ENCODE measurements at places on chromosomes 12 and 14.

DNA sequence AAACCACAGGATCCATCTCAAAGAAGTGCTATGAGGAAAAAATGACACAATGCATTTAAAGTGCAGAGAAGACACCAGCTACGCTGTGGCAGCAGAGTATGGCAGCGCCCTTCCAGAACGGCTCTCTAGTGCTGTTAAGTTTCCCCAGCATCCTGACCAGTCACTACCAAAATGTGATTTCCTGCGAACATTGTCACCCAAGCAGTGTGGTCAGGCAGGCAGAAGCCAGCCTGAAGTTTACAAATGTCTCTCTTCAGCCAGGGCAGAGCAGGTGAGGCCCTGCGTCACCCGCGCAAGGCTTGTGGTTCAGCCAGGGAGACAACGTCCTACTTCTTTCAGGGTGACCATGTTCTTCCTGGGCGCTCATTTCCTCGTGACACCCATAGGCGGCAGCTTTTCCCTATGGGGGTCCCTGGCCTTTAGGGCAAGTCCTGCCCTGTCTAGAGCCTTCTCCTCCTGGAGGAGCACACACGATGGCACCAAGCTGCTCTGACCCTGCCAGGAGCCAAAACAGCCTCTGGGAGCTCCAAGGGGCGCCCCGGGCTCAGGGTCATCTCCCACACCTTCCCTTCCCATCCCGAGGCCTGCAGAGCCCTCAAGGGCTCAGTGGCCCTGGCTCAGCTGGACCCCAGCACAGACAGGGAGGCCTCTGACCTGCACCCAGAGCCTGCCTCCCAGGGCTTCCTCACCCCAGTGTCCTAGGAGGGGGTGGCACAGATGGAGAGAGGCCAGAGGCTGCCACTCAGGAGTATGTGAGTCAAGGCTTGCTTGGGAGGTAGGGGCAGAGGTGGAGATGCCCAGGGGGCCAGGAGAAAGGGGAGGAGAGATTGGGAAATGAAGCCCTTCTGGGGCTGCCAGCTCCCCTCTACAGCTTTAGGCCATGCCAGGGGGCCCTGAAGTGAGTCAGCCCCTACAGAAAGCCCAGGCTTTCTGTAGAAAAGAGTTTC, 41.9 kb downstream of the PSMA6 start:
- peak; percentile 23 for DNase-seq

GRCh38 chr14:72682188-72682587, 211.7 kb downstream of the DPF3 start:
- DNase-seq = no peak

DNA sequence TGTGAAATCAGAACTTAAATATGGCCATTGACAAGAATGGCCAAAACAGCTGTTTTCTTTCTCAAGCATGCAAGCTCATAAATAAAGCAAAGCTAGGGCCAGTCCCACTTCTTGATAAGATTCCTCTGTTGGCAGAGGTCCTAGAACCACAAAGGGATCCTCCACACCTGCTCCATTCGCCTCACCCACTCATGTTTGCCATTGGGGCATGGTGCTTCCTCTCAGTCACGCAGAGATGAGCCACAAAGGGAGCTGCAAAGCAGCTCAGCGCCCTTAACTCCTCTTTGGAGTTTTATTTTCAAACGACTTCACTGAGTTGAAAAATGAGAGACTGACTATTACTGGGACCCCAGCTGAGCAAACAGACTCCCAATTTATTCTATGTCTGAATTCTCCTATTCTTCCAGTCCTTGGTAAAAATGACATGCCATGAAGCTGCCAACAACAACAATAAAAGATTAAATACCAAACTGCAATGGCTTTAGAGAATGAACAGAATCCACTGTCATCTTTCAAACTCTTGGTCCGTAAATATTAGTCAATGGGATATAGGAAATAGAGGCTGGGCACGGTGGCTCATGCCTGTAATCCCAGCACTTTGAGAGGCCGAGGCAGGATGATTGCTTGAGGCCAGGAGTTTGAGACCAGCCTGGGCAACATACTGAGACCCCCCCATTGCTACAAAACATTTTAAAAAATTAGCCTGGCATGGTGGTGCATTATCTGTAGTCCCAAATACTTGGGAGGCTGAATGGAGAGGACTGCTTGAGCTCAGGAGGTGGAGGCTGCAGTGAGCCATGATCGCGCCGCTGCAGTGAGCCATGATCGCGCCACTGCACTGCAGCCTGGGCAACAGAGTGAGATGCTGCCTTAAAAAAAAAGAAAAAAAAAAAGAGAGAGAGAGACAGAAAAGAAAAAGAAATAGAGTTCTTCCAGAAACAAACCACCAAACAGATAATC, 16.4 kb downstream of the MANSC1 start:
- no peak for DNase-seq

- peak; percentile 49 for DNase-seq
These were observed at the start of gene PITPNM2 for GRCh38 chr12:123150744-123151456. Gene PITPNM2, minus strand, starts transcription at chr12:123151090. Its CDS starts 116,500 bp downstream, at chr12:123034590.

DNA sequence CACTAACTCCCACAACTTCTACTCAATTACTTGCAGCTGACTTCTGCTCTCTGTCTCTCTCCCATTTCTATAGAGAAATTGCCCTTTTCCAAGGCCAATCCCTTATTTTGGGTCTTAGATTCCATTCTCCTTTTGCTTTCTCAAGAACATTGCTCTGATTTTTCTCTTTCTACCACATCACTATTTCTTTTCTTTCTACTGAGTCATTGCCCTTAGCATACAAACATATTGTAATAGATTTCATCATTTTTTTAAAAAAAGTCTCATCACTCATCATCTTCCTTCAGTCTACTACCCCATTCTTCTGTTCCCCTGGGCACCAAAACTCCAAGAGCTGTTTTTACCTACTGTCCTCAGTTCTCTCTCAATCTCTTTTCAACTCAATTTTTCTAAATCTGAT, 4.4 kb upstream of the KCNA1 start:
- no peak for DNase-seq

GRCh38 chr14:21070610-21071224, 613 bp downstream of the ARHGEF40 start:
- DNase-seq = no peak

DNA sequence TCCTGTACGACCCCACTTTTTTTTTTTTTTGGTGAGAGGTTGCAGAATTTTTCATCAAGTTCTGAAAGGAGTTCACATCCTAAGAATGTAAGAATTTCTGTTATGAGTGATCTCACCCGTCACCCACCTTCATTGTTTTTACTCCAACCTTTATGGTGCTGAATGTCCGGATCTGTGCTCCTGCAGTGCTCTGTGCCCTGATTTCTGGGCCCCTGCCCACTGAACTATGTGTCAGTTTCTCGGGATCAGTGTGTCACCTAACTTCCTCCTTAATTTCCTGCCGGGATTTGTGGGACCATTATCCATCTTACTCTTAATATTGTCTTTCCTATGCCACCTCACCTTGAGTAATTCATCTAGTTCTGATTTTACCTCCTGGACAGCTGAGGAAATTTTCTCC, 11.6 kb downstream of the RASSF8 start:
- DNase-seq = no peak

DNA sequence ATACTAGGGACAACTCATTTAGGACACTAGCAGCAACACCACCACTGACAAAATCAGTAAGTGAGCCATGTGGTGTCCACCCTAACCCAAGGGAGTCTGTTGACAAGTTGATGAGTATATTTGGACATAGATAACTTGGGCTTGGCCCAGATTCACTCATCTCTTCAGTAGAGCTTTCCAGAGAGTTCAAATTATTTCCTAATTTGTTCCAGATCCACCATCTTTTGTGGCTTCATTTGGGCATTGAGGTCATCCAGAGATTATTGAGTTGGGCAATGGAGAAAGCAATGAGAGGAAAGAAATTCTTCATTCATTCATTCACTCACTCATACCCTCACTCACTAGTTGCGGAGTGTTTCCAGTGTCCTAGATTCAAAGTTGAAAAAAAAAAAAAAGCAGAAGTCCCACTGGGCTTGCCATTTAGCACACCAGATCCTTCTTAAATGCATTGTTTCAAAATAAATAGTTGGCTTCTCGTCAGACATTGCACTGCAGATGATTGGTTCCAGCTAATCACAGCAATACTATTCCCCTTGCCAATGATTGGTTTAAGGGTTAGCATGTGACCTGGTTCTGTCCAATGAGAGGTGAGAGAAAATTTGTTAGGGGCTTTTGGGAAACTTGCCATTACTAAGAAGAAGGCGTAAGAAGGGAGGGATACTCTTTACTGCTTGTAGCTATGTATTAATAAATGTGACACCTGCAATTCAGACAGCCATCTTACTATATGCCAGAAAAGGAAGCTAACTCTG, 31.8 kb upstream of the WSCD2 start:
- DNase-seq = no peak

GRCh38 chr12:55467836-55468235, 2.1 kb downstream of the OR6C70 start:
- no peak for DNase-seq

DNA sequence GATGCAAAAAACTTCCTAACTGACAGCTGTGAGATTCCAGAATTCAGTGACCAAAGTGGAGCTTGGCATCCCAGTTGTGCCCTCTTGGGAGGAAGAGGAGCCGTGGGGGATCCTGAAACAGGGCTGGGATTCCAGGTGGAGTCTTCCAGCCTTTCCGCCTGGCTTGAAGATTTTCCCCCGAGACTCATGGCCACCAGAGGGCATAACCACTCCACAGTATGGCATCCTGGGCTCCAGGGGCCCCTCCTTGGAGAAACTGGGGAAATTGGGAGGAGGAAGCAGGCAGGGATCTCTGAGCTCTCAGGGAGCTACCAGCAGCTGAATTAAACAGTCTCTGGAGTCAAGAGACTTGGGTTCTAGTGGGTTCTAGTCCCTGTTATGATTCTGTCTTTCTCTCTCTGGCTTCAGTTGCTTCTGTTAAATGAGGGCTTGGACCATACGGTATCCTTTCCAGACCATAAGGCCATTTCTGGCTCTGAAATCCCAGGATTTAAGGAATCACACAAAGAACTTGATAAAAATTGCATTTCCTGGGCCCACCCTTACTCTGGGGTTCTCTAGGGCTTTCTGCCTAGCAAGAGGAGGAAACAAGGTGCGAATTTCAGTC, 2.6 kb upstream of the TAMALIN start:
- no peak for DNase-seq

- DNase-seq = no peak
These were observed 348.3 kb downstream of the GALC start for GRCh38 chr14:87644689-87645088.

- no peak for DNase-seq
These were observed 13.3 kb downstream of the CCND2 start for GRCh38 chr12:4286771-4287317.

DNA sequence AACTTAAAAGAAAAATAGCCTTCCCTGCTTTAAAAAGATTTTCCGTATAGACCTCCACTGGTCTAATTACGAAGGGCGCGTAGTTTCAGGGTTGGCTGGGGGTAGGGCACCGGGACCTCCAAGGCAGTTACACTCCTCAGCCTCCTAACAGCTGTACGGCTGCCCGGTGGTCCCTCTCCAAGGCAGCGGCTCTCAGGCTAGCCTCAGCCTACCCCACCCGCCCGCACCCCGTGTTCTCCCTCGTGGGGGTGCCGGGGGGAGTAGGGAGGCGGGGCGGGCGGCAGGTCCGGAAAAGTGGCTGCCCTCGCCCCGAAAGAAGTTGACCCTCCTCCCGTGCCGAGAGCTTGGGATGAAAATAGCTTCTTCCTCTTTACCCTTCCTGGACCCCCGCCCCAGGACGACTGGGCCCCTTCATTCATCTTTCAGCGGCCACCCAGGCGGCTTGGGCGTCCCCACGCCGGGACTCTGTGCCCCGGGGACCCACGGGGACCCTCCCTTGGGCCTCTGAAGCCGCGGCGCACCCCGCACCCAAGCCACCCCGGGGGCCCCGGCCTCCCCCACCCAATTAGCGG, 991 bp upstream of the RCOR1 start:
- DNase-seq = no peak

DNA sequence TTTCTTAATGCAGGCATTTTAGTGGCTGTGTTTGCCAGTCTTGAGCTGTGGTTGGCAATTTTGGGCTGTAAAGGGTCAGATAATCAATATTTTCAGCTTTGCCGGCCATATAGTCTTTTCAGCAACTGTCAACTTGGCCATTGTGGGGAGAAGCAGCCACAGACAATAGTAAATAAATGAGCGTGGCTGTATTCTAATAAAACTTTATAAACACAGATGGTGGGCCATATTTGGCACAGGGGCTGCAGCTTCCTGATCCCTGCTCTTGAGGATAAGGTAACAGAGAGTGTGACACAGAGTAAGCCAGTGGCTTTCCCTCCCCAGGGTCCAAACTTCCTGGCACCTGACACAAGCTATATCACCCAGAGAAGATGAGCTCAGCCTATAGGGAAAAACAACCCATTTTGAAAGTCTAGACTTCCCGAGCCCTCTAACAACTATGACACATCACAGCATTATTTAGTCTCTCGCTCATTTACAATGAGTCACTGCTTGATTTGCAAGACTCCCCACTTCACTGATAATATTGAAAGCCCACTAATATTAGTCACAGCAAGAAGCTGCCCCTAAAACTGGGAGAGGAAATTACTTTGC, 163.1 kb upstream of the TMPO start:
- no peak for DNase-seq

DNA sequence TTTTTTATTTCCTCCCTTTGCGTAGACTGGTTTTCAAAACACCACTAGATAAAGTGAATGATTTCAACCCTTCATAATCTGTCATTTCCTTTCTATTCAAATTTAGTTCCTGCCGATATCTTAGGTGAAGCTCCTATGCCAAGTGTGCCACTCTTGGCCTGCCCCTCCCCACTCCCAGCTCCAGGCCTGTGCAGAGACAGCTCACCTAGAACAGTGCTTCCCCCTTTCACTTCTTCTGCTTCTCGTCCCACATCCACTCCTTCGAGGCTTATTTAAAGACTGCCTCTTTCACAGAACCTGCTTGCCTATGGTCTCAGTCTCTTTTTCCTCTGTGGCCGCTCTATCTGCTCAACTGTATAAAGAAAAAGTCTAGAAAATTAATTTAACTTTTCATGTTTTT, 473.8 kb downstream of the RAD51B start:
- DNase-seq = no peak

Data from stimulated activated CD8-positive, alpha-beta memory T cell treated with anti-CD3 and anti-CD28 coated beads, Interleukin-12 subunit alpha, Interleukin-12 subunit beta, amount 100 ng/mL, for 4 hours (primary cell).